HepG2 (cell line): ENCODE measurements at places on chromosomes 12 and 14. TPM values are rescaled to one million over a fixed set of nuclear protein-coding genes. Genes with fewer than 3 reads are reported as not detected.

DNA sequence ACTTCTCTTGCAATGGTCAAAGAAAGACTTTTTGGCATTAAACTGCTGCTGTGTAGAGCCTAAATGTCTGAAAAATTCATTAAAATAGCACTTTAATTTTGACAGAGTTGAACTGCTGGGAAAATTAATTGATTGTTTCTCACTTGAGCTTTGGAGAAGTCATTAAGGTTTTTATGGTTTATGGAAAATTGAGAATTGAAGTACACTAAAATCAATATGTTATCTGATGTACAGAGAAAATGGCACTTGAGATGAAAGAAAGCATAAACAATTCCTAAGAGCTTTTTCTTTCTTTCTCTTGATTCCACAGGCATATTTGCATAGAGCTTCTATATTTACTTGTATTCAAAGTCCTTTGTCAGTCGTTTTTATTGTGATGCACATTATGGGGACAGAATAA is 188.5 kb upstream of the CAND1 start:
- H3K27me3 ChIP-seq: no peaks in the 10 kb centered on the region
- H3K4me1 ChIP-seq: peaks cover 3% of the 10 kb centered on the region; the same call in 1 of the 2 replicates
- no peak overlapping the region for H3K27ac ChIP-seq
- H3K4me3 ChIP-seq: no peak overlapping the region
- DNase-seq: no peak

- no peak overlapping the region for H3K4me3 ChIP-seq
- H3K36me3 ChIP-seq: peaks cover 29% of the 10 kb centered on the region
- no peaks in the 10 kb centered on the region for H3K27me3 ChIP-seq
- DNase-seq: peak; percentile 40
- H3K4me1 ChIP-seq: peaks cover 49% of the 10 kb centered on the region
Observed at GRCh38 chr12:50637870-50638481, 125.9 kb upstream of the ATF1 start.

GRCh38 chr12:95358111-95359083 is 115.6 kb upstream of the METAP2 start:
- H3K4me3 ChIP-seq: no peak overlapping the region
- no peaks in the 10 kb centered on the region for H3K36me3 ChIP-seq
- no peak overlapping the region for H3K27ac ChIP-seq
- no peak for DNase-seq

The CD163L1 gene
- 3.1 and 3.4 TPM in 2 replicates for polyA plus RNA-seq

DNA sequence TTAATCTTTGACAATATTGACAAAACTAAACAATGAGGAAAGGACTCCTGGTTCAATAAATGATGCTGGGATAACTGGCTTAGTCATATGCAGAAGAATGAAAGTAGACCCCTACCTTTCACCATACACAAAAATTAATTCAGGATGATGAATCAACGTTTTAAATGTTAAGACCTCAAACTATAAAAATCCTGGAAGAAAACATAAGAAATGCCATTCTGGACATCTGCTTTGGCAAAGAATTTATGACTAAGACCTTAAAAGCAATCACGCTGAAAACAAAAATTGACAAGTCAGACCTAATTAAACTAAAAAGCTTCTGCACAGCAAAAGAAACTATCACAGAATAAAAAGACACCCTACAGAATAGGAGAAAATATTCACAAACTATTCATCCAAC is 97.4 kb downstream of the LMNTD1 start:
- H3K36me3 ChIP-seq: no peaks in the 10 kb centered on the region
- no peak overlapping the region for H3K4me3 ChIP-seq
- H3K27ac ChIP-seq: no peak overlapping the region
- no peaks in the 10 kb centered on the region for H3K4me1 ChIP-seq

GRCh38 chr14:29102266-29102665 is 335.7 kb downstream of the FOXG1 start:
- no peak overlapping the region for H3K27ac ChIP-seq
- no peaks in the 10 kb centered on the region for H3K4me1 ChIP-seq
- DNase-seq: no peak
- no peak overlapping the region for H3K4me3 ChIP-seq

DNA sequence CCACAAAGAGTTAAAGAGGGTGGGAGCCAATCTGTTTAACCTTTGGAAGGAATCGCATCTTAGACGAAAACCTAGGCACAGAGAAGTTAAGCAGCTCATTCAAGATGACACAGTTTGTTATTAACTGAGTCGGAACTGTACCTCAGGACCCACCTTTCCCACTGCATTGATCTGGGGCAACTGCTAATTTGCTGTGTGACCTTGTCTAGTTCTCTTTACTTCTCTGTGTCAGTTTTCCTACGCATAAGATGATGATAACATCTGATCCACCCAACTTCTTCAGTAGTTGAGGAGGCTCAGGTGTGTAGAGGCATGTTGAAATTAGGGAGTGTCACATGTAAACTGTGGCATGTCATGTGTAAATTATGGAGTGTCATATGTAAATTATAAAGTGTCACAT is 186.2 kb downstream of the ZFP36L1 start:
- peaks cover 84% of the 10 kb centered on the region for H3K4me1 ChIP-seq
- H3K36me3 ChIP-seq: no peaks in the 10 kb centered on the region
- H3K27ac ChIP-seq: peak overlapping the region; percentile 59
- H3K4me3 ChIP-seq: peak overlapping the region; percentile 55; the same call in 1 of the 2 replicates
- no peak for DNase-seq
